GM23338 (cell line): ENCODE measurements at places on chromosomes 3 and 15. TPM values are rescaled to one million over a fixed set of nuclear protein-coding genes. Genes with fewer than 3 reads are reported as not detected.

Gene HYAL1
- 2.8 and 5.0 TPM in 2 replicates for total RNA-seq

Gene STRA6
- 9.9 and 14.1 TPM in 2 replicates for total RNA-seq

Gene FOXL2
- total RNA-seq, result 2.3 and 3.5 TPM in 2 replicates

Gene LRRIQ4
- not detected in 2 replicates for total RNA-seq

Gene RFTN1
- 6.8 and 7.2 TPM in 2 replicates for total RNA-seq

Gene PLCB2
- total RNA-seq, result 8.5 and 13.8 TPM in 2 replicates

Gene SLC27A2
- total RNA-seq, result 7.5 and 9.4 TPM in 2 replicates

Gene COLQ
- total RNA-seq, result 0.66 and 2.0 TPM in 2 replicates

Gene XRN1
- total RNA-seq, result 16.6 and 17.0 TPM in 2 replicates

Gene STAB1
- 0.90 and 3.0 TPM in 2 replicates for total RNA-seq

Gene CADM2
- 13.3 and 16.4 TPM in 2 replicates for total RNA-seq

Gene MCTP2
- total RNA-seq, result 5.5 and 6.1 TPM in 2 replicates

Gene NR2E3
- total RNA-seq, result 0.62 and 1.3 TPM in 2 replicates

Gene APBA2
- total RNA-seq, result 24.7 and 27.5 TPM in 2 replicates

Gene RLBP1
- total RNA-seq, result not detected in 2 replicates

Gene IL17RD
- total RNA-seq, result 79.6 and 104 TPM in 2 replicates

Gene ZPLD1
- total RNA-seq, result not detected in 2 replicates

Gene GOLGA8Q
- not detected in 2 replicates for total RNA-seq

Gene ATG3
- total RNA-seq, result 64.1 and 68.1 TPM in 2 replicates

Gene IQCH
- total RNA-seq, result 1.0 and 4.6 TPM in 2 replicates

Gene OIP5
- total RNA-seq, result 53.1 and 61.1 TPM in 2 replicates

Gene CFAP44
- 0.73 and 1.0 TPM in 2 replicates for total RNA-seq

Gene IGSF11
- total RNA-seq, result 1.8 and 3.3 TPM in 2 replicates

Gene PFN2
- total RNA-seq, result 200 and 212 TPM in 2 replicates

Gene ZBTB47
- total RNA-seq, result 2.8 and 2.9 TPM in 2 replicates

Gene HTR3E
- total RNA-seq, result not detected in 2 replicates

Gene EPHA6
- 1.7 and 2.6 TPM in 2 replicates for total RNA-seq

Gene GOLGA6L7
- not detected in 2 replicates for total RNA-seq

Gene GOLGA8G
- not detected in 2 replicates for total RNA-seq

Gene CTXN2
- total RNA-seq, result not detected in 2 replicates

Gene SLTM
- total RNA-seq, result 165 and 210 TPM in 2 replicates

Gene ALDH1L1
- 0.82 and 1.3 TPM in 2 replicates for total RNA-seq

Gene NOX5
- total RNA-seq, result 0.03 TPM in 1 of 2 replicates, not detected in the other

Gene ADGRG7
- total RNA-seq, result not detected in 2 replicates

Gene SPINT1
- total RNA-seq, result 209 and 253 TPM in 2 replicates

Gene LCTL
- 2.9 and 5.6 TPM in 2 replicates for total RNA-seq

Gene OXTR
- 7.8 and 9.3 TPM in 2 replicates for total RNA-seq
